ENCODE measurements at places on chromosomes 3 and 15. TPM values are rescaled to one million over a fixed set of nuclear protein-coding genes. Genes with fewer than 3 reads are reported as not detected.

Gene FOXL2NB
- not detected for total RNA-seq

Gene POLQ
- total RNA-seq: 0.68 TPM

Gene PCLAF
- 11.0 TPM for total RNA-seq

Gene SUCNR1
- not detected for total RNA-seq

Gene FAM81A
- 0.12 TPM for total RNA-seq

Gene PYGO1
- 7.1 TPM for total RNA-seq

Gene TMEM87A
- 26.3 TPM for total RNA-seq
